ENCODE measurements at places on chromosomes 7 and 10. TPM values are rescaled to one million over a fixed set of nuclear protein-coding genes. Genes with fewer than 3 reads are reported as not detected.

Gene PON3
- total RNA-seq: not detected

Gene FOXI2
- total RNA-seq: 1.7 TPM

DNA sequence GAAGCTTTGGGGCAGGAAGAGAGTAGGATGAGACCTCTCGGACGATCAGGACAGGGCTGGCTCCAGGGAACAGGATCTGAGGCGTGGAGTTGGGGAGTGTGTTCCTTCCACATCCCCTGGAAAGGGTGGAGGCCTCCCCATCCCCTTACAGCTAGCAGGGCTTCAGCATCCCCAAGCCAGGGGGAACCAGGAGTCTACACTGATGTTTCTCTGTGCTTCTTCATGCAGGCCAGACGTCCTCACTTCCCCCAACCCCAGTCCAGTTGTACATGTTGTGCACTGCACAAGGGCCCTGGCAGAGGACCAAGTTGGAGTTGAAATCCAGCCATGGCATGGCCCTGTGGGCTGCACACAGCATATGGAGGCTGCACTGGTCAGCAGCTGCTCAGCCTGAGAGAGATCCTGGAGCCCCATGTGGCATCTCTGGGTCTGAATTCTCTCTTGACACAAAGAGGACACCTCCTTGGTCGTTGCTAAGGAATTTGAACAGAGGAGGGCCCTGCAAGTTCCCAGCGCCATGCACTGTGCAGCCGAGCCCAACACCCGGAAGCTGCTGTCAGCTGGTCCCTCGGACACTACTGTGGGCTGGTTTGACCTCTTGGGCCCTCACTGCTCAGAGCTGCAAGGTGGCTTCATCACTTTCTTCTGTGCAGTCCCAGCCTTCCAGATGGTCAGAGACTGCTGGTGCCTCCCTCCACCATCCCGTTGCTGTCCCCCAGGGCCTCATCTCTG is 181.1 kb downstream of the DNAJB6 start:
- H3K36me3 ChIP-seq: no peaks in the 10 kb centered on the region
- no peak overlapping the region for H3K27ac ChIP-seq
- H3K4me3 ChIP-seq: no peak overlapping the region
- peaks cover 23% of the 10 kb centered on the region for H3K27me3 ChIP-seq

DNA sequence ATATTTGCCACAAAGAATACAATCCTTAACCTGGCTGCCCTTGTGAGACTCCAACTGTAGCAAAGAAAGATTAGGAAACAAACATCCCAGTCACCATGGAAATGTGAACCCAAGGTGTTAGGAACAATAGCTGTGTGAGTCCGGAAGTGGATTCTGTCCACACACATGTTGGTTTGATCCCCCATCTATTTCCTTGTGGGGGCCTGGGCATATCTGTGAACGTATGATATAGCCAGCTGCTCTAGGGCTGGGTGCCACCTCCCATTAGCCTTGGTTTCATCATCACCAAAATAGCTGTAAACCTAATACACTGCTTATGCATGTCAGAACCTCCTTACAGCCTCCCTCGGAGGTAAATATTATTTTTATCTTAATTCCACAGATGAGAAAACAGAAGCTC is 26.4 kb downstream of the GRK5 start:
- peaks cover 13% of the 10 kb centered on the region for H3K36me3 ChIP-seq
- peaks cover 35% of the 10 kb centered on the region for H3K4me1 ChIP-seq
- no peaks in the 10 kb centered on the region for H3K27me3 ChIP-seq
- DNase-seq: no peak
- H3K27ac ChIP-seq: peak overlapping the region; percentile 94
- no peak overlapping the region for H3K4me3 ChIP-seq

DNA sequence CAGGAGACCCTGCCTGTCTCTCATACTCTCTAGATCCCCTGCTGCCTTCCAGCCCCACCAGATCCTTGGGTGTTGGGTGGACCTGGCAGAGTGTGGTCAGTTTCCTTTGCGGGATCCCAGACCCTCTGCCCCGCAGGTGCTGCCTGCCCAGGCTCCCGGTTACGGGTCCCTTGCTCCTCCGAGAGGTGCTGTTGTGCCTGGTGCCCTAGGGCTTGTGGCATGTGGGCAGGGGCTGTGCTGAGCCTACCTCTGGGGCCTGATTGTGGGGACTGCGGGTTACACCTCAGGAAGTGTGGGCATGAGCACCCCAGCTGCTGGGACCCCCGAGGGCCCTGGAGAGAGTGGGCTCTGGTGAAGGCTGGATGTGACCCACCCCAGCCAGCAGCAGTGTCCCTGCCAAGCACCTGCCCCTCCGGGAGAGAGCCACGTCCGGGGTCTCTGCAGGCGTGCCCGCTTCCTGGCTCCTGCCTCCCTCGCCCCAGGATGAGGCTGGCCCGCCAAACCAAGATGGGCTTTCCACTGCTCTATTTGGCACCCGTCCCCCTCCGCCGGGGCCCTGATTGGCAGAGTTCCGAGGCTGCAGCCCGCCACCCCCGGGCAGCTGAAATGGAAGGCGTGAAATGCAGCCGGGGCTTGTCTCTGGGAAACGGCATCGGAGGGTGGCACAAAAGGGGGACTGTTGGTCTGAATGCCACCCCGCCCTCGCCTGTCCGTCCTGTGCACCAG is 17.0 kb downstream of the CLIP2 start:
- H3K4me1 ChIP-seq: peaks cover 2% of the 10 kb centered on the region
- H3K27ac ChIP-seq: no peak overlapping the region
- H3K27me3 ChIP-seq: no peaks in the 10 kb centered on the region
- no peak overlapping the region for H3K4me3 ChIP-seq
- H3K36me3 ChIP-seq: peaks cover 3% of the 10 kb centered on the region

Measured in progenitor cell of endocrine pancreas (in vitro differentiated cells).